Activated naive CD4-positive, alpha-beta T cell treated with anti-CD3 and anti-CD28 coated beads, Interleukin-2, amount 50 U/mL, for 72 hours (primary cell): ENCODE measurements at places on chromosomes 11 and 22.

GRCh38 chr22:50209893-50210292 lies 9.1 kb downstream of the SELENOO start:
- DNase-seq = peak; percentile 74

- no peak for DNase-seq
These were observed 4.0 kb downstream of the MYO18B start for GRCh38 chr22:25746012-25746373.

- no peak for DNase-seq
These were observed 159.9 kb upstream of the GRK3 start for GRCh38 chr22:25404556-25404927.

DNA sequence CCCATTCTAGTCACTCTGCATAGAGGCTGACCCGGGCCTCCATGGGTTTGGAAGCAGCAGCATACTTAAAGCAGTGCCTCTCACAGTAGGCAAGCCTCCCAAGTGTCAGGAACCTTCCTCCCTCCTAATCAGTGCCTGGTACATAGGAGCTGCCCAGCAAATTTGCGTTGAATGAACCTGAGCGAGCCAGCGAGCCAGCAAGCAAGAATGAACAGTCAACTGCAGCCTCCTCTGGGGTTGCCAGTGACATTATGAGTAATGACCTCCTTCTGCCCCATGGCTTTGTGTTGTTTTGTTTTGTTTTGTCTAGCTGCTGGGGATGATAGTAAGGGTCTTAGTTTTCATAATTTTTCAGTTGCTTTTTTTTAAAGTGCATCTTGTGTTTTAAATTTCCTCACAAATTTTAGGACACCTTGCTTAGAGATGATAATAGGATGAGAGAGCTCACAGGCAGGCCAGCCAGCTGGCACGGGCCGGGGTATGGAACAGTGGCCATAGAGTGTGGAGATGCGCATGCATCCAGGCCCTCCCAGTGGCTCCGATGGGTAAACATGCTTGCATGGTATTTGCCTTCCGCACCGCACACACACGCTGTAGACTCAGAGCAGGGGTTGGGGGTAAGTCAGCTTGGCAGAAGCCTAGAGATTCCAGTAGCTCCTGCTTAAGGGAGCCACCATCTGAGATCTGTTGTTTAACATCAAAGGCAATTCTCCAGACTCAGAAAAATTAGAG lies 36.1 kb downstream of the TTC12 start:
- no peak for DNase-seq

- DNase-seq = no peak
These were observed 22.9 kb downstream of the POLD3 start for GRCh38 chr11:74615311-74615710.

DNA sequence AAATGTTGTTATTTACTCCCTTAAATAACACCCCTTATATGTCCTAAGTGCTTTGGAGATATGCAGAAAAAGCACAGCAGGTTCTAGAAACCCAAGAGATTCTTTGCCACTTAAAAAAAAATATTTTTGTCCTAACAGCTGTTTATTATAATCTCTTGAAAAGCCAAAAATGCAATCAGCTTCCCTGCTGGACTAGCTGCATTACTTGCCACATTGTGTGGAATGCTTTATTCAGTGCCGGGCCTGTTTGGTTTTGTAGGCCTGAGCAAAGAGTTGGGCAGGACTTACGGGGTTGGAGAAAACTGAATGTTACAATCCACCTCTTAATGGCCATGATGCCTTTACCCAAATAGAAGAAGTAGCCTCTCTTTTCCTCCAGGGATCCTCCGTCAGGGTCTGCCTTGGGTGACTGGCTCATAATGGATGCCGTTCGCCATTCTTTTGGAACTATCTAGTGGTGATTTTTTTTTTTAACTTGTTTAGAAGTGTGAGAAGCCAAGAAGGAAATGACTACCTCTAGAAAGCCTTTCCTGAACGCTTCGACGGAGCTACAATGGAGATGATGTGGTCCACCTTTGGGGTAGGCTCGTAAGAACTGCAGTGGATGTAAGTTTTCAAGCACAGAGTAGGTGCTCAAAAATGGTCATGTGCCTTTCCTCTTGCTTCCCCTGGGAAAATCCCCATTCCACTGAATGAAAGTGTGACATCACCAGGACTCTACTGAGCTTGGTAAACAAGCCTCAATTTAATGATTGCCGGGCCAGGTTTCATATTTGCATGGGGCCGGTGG lies 241.3 kb upstream of the NCAM1 start:
- no peak for DNase-seq

- no peak for DNase-seq
These were observed 695.7 kb downstream of the BRD1 start for GRCh38 chr22:49132009-49132408.

DNA sequence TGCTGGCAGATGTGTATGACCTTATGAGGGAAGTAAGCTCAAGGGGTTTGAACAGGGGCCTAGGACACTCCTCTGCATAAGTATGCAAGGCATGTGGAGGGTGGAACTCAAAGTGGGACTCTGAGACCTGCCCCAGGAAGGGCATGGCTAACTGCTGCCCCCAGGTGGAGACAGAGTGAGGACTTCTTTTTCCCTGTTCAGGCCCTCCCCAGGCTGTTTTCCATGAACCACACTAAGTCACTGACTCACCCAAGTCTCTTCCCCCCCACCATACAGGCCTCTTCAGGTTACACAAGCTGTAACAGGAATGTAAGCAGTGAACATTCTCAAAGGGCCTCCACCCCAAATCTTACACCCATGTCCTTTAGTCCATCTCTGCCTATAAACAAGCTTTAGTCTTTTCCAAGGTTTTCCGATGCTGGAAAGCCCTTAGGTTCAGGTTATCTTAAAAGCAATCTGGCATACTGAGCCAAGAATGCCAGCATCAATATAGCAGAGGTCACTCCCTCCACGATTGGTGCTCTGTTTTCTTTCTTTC lies 13.1 kb downstream of the EEF1G start:
- DNase-seq = no peak

DNA sequence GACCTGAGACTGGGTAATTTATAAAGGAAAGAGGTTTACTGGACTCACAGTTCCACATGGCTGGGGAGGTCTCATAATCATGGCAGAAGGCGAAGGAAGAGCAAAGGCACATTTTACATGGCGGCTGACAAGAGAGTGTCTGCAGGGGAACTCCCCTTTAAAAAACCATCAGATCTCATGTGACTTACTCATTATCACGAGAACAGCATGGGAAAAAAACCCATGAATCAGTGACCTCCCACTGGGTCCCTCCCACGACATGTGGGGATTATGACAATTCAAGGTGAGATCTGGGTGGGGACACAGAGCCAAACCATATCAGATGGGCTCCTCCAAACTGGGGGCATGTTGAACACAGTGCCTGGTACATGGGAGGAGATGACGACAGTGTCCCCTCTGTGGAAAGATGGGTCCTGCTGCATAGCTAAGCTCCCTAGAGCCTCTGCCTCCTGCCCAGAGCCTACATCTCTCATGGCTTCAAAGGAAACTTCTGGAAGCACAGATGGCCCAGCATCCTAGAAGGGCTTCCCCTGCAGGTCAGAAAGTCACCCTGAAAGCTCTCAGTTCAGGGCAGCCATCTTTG lies 46.1 kb downstream of the MYEOV start:
- DNase-seq = no peak

GRCh38 chr22:30890686-30891442 lies 77.7 kb downstream of the MORC2 start:
- DNase-seq = peak; percentile 56

DNA sequence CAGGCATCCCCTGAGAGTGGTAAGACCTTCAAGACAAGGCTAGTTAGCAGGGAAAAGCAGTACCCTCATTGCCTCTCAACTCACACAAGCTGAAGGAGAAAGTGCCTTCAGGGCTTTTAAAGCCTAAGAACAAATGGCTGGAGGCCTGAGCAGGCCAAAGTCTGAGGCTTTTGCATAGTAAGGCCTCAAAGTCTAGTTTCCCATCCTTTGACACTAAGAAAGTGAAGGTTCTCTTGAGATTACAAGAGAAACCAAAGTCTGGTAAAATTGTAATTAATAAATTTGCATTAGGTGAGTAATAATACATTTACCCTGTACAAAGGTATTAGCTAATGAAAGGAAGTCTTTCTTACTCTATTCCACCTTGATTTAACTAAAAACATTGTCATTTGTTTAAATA lies 47.0 kb upstream of the CCDC89 start:
- no peak for DNase-seq

GRCh38 chr11:18361154-18361553 lies 33.2 kb upstream of the LDHA start:
- no peak for DNase-seq

GRCh38 chr11:132650969-132651720 lies 881.2 kb downstream of the OPCML start:
- no peak for DNase-seq

DNA sequence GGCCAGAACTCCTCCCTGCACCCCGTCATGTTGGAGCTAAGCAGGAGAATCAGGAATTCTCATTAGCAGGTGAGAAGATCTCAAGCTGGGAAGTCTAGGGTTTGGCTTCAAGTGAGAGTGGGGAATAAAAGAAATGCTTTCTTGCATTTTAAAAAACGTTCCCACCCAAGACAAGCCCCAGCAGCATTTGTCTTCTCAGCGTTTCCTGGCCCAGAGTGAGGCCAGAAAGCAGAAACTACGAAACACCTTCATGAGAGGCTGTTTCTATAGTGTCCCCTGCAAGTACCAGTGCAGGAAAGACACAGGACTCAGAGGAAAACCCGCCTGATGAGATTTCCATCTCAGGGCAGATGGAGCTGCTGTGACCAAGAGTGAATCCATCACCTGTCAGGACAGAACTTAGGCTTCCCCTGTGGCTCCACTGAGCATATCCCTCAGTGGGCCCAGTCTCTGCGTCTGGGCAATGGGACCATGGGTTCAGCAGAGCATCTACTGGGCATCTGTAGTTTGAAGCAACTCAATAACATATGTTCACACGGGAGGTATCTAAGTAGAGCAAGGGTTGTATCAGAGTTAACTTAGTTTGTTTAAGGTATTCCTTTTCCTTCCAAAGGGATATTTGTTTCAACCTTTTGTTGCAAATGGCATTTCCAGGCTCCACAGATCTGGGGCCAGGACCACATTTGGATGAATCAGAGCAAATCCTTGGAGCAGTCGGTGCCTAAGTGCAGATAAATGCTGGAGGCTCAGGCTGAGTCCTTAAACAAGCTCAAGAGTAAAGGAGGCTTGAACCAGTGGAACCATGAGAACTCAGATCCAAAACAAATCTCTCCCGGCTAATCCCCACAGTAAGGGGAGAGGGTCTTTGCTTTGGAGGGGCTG lies 548.3 kb downstream of the MIAT start:
- DNase-seq = no peak

DNA sequence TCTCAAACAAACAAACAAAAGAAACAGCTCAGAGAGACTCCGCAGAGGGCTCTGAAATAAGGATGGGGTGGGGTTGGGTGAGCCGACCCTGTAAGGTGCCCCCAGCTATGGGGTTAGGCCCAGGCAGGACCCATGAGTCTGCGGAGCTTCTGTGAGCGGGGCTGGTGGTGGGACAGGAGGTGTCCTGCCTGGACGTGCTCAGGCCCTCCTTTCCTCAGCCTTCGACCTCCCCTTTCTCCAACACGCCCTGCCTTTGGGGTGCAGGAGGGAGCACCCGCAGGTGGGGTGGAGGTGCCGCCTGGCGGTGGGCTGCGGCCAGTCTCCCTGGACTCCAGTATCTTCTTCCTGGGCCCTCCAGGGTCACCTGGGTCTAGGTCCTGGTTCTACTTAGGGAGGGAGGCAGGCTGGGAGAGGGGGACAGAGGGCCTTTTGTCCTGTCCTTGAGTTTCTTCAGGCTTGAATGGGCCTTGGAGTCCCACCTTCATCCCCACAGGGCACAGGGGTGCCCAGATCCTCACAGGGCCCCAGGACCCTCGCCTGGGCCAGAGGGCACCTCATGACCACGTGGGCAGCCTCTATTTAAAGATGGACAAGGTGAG lies 12.3 kb downstream of the PRR33 start:
- peak; percentile 5 for DNase-seq
